Neuronal stem cell (in vitro differentiated cells): ENCODE measurements at places on chromosomes 5 and 9.
A peak's percentile ranks its signal among the peaks of the same experiment; 100 is the strongest.

DNA sequence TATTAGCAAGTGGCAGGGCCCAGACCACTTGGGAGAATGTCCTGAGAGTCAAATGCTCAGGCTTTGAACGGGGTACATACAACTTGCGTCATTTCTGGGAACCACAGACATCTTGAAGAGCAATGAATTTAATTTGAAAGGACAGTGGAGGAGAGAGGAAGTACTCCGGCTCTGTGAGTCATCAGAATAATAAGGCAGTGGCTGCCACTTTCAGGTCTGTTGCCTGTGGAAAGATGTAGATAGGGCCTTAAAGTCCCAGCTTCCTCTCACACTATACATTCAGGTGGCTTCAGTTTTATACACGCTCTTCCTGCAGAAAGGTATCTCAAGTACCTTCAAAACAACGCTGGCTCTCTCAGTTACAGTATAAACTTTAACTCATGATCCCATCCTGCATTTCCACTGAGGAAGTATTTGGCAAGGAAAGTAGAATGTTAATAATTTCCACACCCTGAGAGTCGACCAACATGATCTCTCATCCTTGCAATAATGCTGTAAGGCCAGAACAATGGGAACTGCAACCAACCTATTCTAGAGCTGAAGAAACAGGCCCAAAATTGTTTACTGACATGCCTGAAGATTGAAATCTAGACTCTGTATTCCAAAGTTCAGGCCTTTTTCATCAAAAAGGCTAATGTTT lies 6.8 kb upstream of the PRUNE2 start:
- no peak overlapping the region for H3K4me3 ChIP-seq
- H3K27me3 ChIP-seq: no peaks in the 10 kb centered on the region
- no peak overlapping the region for H3K27ac ChIP-seq
- no peak for DNase-seq
- H3K4me1 ChIP-seq: no peaks in the 10 kb centered on the region
- H3K36me3 ChIP-seq: no peaks in the 10 kb centered on the region

GRCh38 chr5:1673042-1673677 lies 126.5 kb downstream of the MRPL36 start:
- H3K4me1 ChIP-seq: no peaks in the 10 kb centered on the region
- peaks cover 3% of the 10 kb centered on the region for H3K27me3 ChIP-seq
- H3K4me3 ChIP-seq: no peak overlapping the region
- no peak for DNase-seq

DNA sequence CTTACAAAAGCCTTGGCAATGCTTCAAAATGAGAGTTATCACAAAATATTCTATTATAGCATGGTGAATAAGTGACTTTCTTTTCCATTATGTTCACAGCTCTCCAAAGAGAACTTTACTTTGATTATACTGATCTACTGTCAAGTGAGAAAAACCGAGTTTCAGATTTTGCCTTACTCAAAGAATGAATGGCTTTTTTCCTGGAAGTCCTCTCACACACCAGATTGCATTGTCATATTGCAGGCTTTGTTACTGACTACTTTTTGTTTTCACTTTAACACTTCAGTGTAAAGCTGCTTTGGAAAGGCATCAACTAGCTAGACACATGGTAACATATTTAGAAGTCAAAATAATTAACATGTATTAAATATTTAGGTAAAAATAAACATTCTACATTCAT lies 765.2 kb upstream of the NUDT12 start:
- H3K36me3 ChIP-seq: no peaks in the 10 kb centered on the region
- peaks cover 7% of the 10 kb centered on the region for H3K4me1 ChIP-seq
- no peak overlapping the region for H3K27ac ChIP-seq

- no peaks in the 10 kb centered on the region for H3K4me1 ChIP-seq
- H3K4me3 ChIP-seq: no peak overlapping the region
- no peaks in the 10 kb centered on the region for H3K36me3 ChIP-seq
- no peaks in the 10 kb centered on the region for H3K27me3 ChIP-seq
- no peak for DNase-seq
Observed at GRCh38 chr9:108691614-108692013, 164.2 kb downstream of the ACTL7B start.

DNA sequence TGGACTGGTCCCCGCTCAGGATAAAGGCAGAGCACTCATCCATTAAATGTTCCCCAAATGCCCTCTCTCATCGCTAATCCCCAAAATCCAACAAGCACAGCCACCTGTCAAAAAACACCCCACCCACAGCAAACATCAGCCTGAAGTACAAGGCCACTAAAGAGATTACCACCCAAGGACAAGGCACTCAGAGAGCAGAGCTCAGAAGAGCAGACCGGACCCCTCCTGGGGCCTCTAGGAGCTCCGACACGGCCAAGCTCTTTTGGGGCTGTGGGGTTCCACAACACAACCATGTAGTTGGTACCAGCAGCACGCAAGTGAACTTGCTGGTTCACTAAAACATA lies 9.8 kb downstream of the VDAC1 start:
- H3K4me3 ChIP-seq: no peak overlapping the region
- peaks cover 36% of the 10 kb centered on the region for H3K36me3 ChIP-seq
- peaks cover 12% of the 10 kb centered on the region for H3K4me1 ChIP-seq
- no peaks in the 10 kb centered on the region for H3K27me3 ChIP-seq
- no peak for DNase-seq
- no peak overlapping the region for H3K27ac ChIP-seq

DNA sequence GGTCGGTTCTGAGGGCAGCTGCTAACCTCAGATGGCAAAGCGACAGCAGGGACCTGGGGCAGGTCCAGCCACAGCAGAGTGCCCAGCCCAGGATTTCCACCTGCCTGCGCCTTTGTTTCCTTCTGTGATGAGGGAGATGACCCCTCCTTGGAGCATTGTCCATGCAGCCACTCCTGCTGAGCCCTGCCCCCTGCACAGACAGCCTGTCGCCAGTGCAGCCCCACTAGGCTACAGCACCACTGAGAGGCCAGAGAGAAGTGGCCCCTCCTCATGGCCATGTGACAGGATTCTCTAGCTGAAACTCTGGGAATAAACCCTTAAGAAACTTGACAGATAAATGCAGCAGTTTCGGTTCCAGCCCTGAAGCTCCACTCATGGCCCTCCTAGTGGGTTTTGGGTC lies 10.5 kb upstream of the MRNIP start:
- H3K4me3 ChIP-seq: no peak overlapping the region
- peaks cover 15% of the 10 kb centered on the region for H3K4me1 ChIP-seq
- DNase-seq: no peak
- H3K27me3 ChIP-seq: no peaks in the 10 kb centered on the region

GRCh38 chr5:3385991-3386519 lies 209.6 kb upstream of the IRX1 start:
- H3K4me3 ChIP-seq: no peak overlapping the region
- H3K27me3 ChIP-seq: no peaks in the 10 kb centered on the region
- no peak for DNase-seq
- peaks cover 1% of the 10 kb centered on the region for H3K4me1 ChIP-seq
- H3K27ac ChIP-seq: no peak overlapping the region

DNA sequence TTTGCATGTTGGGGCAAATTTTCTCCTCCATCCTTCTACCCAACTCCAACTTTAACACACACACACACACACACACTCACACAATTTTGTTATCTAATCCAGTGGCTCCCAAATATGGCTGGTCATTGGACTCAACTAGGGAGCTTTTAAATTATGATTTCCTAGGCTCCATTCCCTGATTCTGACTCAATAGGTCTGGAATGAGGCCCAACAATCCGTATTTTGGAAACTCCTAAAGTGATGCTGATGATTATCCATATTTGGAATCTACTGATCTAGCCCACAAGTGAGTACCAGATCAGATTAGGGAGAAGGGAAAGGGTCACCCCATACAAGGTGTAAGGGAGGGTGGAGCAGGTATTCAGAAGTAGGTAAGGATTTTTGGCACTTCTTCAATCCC lies 309.7 kb downstream of the TLE1 start:
- H3K4me1 ChIP-seq: peaks cover 15% of the 10 kb centered on the region
- H3K27ac ChIP-seq: no peak overlapping the region
- no peak overlapping the region for H3K4me3 ChIP-seq
- H3K36me3 ChIP-seq: no peaks in the 10 kb centered on the region
- DNase-seq: no peak

DNA sequence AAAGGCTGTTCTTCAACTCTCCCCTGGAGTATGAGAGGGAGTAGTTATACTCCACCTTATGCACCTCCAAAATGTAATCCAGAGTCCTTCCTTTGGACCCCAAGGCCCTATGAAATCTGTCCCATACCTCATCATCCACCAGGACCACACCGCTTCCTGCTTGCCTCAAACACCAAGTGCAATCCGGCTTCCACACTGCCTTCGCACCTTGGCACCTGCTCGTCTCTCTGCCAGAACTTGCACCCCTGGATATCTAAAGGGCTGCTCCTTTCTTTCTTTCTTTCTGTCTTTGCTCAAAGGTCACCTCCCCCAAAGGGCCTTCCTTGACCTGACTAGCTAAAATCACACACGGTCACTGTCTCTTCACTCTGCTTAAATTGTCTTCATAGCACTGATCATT lies 63.9 kb upstream of the SHB start:
- no peak overlapping the region for H3K4me3 ChIP-seq
- no peak overlapping the region for H3K27ac ChIP-seq
- peaks cover 25% of the 10 kb centered on the region for H3K27me3 ChIP-seq
- no peak for DNase-seq
- H3K36me3 ChIP-seq: no peaks in the 10 kb centered on the region

- no peak for DNase-seq
- H3K27me3 ChIP-seq: no peaks in the 10 kb centered on the region
- H3K27ac ChIP-seq: no peak overlapping the region
- H3K4me3 ChIP-seq: no peak overlapping the region
- H3K36me3 ChIP-seq: no peaks in the 10 kb centered on the region
Observed at GRCh38 chr9:126164796-126165525, 161.7 kb upstream of the MVB12B start.

- H3K27me3 ChIP-seq: no peaks in the 10 kb centered on the region
- no peaks in the 10 kb centered on the region for H3K36me3 ChIP-seq
- H3K4me1 ChIP-seq: no peaks in the 10 kb centered on the region
Observed at GRCh38 chr9:127256324-127256723, 8.2 kb upstream of the GARNL3 start.

DNA sequence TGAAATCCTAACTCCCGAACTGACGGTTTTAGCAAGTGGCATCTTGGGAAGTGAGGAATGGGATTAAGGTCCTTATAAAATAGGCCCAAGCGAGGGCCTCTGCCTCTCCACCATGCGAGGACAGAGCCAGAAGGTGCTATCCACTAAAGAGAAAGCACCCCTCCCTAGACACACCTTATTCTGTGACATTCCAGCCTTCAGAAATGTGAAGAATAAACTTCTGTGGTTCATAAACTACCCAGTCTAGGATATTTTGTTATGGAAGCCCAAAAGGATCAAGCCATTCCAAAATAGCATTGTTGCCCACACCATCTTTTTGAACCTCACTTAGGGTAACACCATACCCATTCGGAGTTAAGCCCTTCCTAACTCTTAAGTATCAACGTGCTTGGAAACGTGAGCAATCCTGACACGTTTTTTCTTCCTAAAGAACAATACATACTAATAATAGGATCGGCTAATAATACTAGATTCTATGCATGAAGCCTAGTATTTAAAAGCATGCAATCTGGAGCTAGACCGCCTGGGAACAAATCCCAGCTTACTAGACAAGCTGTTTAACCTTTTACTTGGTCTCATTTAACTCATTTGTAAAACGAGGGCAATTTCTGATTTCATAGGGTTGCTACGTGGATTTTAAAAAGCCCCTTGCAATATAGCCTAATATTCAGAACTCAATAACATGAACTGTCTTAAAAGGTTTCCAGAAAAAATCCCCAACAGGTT lies 1.1 kb upstream of the SMC2 start:
- H3K4me3 ChIP-seq: peak overlapping the region; percentile 55
- no peak for DNase-seq
- peak overlapping the region; percentile 80 for H3K27ac ChIP-seq
- H3K4me1 ChIP-seq: peaks cover 9% of the 10 kb centered on the region
- no peaks in the 10 kb centered on the region for H3K27me3 ChIP-seq

GRCh38 chr5:135710045-135710675 lies 124.3 kb upstream of the SLC25A48 start:
- H3K4me1 ChIP-seq: peaks cover 5% of the 10 kb centered on the region
- no peak overlapping the region for H3K27ac ChIP-seq
- H3K36me3 ChIP-seq: no peaks in the 10 kb centered on the region
- no peaks in the 10 kb centered on the region for H3K27me3 ChIP-seq
- no peak overlapping the region for H3K4me3 ChIP-seq

- no peak overlapping the region for H3K27ac ChIP-seq
- no peaks in the 10 kb centered on the region for H3K36me3 ChIP-seq
- H3K4me3 ChIP-seq: no peak overlapping the region
Observed at GRCh38 chr9:4750023-4750673, 9.1 kb upstream of the AK3 start.

DNA sequence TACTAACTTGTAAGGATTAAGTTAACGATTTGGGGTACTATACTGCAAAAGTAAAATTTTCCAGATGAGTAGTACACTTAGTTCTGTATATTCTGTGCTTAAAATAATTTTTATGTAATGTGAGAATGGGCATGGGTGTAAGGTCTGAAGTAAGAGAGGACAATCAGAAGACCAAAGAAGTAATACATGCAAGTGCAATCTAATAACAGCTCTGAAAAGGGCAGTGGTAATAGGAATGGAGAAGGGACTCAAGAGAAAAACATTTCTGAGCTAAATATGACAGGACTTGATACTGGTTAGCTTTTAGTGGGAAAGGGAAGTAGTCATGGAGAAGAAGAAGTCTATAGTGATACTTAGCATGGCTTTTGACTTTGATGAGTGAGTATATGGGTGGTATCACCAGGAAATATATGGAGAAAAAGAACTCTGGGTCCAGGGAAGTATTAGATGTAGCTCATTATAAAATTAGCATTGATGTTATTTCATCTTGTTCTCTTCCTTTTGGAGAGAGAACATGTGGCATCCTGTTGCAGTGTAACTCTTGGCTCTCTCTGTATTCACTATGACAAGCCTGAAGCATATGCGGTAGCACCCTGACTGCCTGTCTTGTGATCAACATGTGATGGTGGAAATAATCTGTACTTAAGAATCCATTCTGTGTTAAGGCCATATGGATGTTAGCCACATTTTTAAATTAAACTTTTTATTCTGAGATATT lies 60.5 kb downstream of the ERCC6L2 start:
- no peaks in the 10 kb centered on the region for H3K27me3 ChIP-seq
- DNase-seq: no peak
- H3K4me3 ChIP-seq: no peak overlapping the region

DNA sequence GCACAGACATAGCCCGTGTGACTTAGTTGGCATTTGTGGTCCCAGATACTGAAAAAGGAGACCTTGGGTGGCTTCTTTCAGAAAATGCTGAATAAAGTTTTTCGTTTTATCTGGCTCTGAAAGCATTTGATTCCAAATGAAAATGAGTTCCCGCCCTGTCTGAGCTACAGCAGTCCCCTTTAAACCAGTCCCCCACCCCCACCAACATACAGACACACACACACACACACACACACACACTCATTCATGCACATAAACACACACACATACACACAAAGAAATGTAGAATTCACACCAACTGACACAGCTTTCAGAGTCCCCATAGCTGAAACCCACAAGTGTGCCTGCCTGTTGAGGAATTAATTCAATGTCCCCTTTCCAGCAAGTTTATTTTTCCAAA lies 97.0 kb upstream of the SMARCA2 start:
- no peak overlapping the region for H3K27ac ChIP-seq
- no peaks in the 10 kb centered on the region for H3K27me3 ChIP-seq
- DNase-seq: no peak
- H3K4me3 ChIP-seq: no peak overlapping the region
